ENCODE measurements at places on chromosomes 7 and 10.

DNA sequence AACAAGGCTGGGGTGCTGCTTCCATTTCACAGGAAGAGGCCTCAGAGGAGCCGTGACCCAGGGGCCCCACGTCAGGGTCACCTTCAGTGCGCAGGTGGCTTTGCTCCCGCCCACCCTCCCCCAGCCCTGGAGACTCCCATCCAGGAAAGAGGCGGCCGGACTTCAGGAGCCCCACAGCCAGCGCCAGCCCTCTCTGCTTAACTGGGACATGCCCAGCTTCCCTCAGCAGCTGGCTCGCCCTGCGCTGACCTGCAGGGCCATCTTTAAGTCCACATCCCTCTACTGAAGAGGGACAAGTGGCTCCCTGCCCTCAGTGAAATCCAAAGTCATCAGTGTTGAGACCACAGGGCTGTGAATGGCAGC lies 141.9 kb upstream of the PPP2R2D start:
- no peak for DNase-seq

DNA sequence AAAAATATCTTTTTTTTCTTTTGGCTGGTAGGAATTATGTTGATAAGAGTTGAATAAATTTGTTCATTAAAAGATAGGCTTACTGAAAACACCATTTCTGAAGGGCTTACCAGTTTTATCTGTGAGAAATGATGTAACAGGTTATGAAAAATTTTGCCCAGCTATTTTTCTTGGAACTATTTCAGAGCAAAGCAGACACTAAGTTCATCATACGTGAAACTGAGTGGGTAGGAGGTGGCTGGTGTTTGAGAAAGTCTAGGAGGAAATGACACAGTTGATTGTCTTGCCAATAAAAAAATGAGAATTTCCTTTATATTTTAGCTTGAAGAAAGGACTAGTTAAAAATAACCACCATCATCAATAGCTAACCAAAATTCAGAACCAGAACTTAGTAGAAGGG lies 6.2 kb upstream of the MRC1 start:
- peak; percentile 18 for DNase-seq

- no peak for DNase-seq
Observed at GRCh38 chr7:41445946-41446345, 256.9 kb downstream of the INHBA start.

- no peak for DNase-seq
Observed at GRCh38 chr7:45163692-45164052, 6.1 kb downstream of the RAMP3 start.

- no peak for DNase-seq
Observed at GRCh38 chr10:131944412-131944811, 37.3 kb downstream of the BNIP3 start.

DNA sequence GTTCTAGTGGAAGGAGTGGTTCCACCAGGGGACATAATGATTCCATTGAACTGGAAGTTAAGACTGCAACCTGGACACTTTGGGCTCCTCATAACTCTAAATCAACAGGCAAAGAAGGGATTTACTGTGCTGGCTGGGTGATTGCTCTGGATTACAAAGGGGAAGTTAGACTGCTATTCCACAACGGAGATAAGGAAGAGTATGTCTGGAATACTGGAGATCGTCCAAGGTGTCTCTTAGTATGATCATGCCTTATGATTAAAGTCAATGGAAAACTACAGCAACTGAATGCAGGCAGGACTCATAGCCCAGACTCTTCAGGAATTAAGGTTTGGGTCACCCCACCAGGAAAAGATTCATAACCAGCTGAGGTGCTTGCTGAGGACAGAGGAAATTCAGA lies 310.6 kb upstream of the MGMT start:
- no peak for DNase-seq

GRCh38 chr10:94036766-94037033 lies 43.0 kb downstream of the PLCE1 start:
- DNase-seq = no peak

DNA sequence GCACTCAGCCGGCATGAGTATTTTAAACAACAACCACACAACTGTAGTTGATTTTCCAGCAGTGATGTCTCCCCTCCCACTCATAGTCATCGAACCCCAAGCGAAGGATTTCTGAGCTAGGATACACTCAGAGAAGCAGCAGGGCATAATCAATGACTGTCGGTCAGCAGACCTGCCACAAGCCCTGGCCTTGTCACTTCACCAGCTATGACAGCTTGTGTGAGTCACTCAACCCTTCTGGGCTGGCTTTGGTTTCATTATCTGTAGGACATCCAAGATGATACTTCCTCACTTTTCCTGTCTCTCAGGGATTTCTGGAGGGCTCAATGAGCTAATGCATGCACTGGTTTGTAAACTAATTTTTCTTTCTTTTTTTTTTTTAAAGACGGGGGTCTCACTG lies 22.0 kb upstream of the UBE3C start:
- no peak for DNase-seq

- DNase-seq = no peak
Observed at GRCh38 chr10:117552156-117552631, 9.6 kb downstream of the EMX2 start.

- DNase-seq = no peak
Observed at GRCh38 chr7:140213684-140214074, 36.9 kb upstream of the KDM7A start.

DNA sequence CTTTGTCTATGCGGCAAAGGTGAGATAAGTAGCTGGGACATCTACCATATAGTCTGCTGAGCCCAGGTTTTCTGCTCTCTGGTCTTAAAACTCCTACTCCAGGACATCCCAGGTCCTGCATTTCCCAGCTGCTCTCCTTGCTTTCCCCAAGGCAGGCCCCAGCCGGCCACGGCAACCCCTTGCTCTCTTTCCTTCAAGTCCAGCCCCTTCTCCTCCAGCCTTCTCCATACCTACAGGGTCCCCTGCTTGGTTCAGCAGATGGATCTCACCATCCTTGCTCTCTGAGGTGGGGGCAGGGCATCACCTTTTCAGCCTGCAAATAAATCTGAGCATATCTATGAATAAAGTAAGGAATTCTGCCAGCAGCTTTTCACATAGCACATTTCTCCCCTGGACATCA lies 8.7 kb downstream of the GIMAP5 start:
- no peak for DNase-seq

DNA sequence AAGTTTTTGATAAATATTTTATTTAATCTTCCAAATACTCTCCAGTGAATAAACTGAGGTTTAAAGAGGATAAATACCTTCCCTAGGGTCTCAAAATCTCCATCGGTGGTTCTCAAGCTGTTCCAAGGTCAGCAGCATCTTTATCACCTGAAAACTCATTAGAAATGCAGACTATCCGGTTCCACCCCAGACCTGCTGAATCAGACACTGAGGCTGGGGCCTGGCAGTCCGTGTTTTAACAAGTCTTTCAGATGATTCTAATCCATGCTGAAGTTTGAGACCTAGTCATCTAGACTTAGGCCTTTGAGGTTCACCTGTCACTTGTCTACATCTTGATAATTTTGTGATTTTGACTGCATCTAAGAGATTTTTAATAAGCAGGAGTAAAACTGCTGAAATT lies 37.5 kb downstream of the PLEKHA8 start:
- DNase-seq = no peak

DNA sequence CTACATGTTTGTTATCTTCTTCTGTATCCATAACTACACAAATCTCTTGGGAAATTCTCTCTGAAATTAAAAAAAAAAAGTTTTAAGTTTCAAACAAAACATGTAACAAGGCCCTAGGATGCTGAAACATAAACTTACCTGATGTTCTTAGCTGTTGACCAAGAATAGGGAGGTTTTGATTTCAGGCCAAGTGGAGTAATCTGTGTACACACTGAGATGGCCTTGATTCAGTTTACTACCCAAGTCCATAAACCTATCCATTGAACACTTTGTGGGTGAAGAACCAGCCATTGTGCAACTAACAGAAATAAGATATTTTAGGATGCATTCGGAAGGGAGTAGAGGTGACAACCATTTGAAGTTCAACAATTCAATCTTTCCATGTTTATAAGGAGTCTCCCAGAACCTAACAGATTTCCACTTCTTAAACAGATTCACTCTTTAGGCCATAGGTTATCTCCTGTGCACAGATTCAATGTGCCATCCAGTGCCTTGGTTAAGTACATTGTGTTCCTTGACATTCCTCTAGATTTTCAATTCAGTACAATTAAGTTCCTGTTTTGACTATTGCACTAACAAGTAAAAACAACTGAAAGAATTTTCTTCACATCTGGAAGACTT lies 143.1 kb downstream of the CRPPA start:
- no peak for DNase-seq

DNA sequence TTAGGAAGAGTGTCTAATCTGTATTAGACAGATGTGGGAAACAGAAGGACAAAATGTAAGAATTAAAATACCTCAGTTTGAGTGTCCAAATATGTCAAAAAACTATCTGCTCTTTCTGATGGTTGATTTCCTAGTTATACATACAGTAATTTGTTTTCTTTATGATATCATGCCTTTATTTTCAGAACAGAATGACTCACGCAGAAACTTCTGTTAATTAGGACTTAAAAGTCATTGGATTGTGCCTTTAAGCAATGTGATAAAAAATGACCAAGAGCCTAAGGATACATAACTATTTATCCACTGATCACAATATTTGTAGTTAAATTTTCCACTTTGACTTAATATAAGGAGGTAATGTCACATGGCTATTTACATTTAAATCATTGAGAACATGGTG lies 206.7 kb upstream of the PTPRZ1 start:
- no peak for DNase-seq

GRCh38 chr7:25638590-25639244 lies 410.4 kb upstream of the NPVF start:
- no peak for DNase-seq

DNA sequence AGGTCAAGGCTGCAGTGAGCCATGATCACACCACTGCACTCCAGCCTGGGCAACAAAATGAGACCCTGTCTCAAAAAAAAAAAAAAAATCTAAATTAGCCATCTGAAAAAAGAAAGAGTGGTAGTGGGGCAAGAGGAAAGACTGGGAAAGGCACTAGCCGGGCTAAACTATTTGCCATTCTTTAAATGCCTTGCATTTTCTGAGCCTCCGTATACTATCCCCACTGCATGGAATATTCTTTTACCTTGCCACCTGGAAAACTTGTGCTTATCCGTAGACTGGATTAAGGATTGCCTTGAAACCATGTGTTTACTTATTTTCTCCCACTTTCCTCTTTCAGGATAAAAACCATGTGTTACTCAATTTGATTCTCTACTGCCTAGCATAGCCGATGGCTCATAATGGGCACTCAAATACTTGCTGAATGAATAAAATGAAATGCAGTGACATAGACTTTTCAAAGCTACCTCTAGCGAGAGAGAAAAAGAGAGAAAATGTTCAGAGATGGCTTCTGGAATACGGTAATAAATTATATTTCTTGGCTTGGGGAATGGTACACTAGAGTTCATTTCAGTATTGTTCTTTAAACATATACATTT lies 30.6 kb downstream of the HYCC1 start:
- no peak for DNase-seq

- DNase-seq = no peak
Observed at GRCh38 chr7:88669913-88670312, 89.6 kb upstream of the ZNF804B start.

DNA sequence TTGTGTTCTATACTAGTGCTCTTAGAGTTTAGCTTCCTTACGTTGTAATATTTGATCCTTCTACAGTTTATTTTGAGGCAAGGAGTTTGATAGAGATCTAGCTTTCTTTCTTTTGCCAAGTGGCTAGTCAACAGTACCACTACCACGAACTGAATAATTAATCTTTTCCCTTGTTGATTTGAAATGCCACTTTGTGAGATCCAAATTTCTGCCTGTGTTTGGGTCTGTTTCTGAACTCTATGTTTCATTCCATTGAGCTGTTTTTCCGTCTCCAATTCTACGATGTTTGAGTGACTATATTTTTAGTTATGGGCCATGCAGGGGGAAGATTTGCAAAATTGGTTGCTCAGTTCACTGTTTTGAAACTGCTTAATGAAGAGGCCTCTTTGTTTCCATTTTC lies 134.7 kb downstream of the KIAA1217 start:
- DNase-seq = no peak

DNA sequence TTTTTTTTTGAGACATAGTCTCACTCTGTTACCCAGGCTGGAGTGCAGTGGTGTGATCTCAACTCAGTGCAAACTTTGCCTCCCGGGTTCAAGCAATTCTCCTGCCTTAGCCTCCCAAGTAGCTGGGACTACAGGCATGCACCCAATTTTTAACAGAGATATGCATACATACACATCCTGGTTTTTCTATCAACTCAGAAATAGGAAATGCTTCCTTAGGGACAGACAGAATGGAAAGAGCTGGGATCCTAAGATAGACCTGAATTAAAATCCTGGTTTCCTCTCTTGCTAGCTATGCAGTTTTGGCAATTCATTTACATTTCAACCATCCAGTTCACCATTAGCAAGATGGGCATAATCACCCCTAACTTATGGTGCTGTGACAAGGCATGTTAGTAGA lies 347.5 kb downstream of the GPAM start:
- no peak for DNase-seq

- DNase-seq = no peak
Observed at GRCh38 chr7:145378197-145378596, 542.3 kb upstream of the TPK1 start.

DNA sequence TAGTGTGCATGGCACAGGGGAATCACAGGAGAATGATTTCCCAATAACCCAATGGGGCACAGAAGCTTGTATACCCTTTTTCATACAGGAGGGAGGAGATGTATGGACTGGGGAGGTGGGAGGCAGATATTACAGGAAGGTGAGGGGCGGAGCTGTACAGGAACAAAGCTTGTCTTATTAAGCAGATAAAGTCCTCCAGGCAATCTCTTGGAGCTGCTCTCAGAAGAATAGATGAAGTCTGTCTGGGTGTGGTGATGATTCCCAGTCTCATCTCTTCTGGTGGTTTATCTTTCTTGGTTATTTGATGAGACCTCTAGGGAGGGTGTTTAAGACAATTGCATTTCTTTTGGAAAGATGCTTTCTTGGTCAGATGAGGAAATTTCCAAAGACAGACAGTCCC lies 25.1 kb upstream of the CPA5 start:
- DNase-seq = no peak

DNA sequence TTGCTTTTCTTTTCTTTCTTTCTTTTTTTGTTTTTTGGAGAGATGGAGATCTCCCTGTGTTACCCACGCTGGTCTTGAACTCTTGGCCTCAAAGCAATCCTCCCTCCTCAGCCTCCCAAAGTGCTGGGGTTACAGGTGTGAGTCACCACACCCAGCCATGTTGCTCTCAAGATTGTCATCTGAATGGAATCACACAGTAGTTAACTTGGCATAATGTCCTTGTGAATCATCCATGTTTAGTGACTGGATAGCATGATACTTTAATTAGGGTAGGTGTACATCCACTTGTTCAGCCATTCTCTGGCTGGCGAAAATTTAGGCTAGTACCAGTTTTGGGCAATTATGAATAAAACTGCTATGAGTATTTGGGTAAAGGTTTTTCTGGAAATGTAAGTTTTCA lies 15.4 kb upstream of the GRB10 start:
- DNase-seq = no peak

DNA sequence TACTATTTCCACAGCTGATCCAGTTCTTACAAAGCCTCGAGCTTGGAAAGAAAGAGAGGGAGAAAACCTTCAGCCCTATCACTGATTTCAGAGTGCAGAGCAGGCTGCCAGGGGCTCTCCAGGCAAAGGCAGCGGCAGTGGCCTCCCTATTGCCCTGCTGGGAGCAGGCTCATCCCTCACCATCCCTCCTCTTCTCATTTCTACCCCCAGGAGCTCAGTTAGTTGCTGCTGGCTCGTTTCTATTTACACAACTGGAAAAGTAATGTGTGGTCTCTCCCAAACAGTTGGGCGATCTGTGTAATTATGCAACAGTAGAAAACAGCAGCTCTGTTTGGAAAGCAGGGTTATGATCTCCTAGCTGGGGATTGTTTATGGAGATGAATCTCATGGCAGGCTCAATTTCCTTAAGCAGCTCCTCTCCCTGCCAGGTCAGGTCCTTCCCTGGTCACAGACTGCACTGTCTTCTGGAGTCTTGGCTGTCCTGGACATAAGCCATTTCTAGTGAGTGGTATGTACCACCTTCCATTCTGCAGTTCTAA lies 28.7 kb upstream of the TNS3 start:
- peak; percentile 83 for DNase-seq
